Stimulated activated CD4-positive, alpha-beta T cell treated with anti-CD3 and anti-CD28 coated beads, Interleukin-15, amount 100 ng/mL, for 48 hours (primary cell): ENCODE measurements at places on chromosomes 13 and 19.

DNA sequence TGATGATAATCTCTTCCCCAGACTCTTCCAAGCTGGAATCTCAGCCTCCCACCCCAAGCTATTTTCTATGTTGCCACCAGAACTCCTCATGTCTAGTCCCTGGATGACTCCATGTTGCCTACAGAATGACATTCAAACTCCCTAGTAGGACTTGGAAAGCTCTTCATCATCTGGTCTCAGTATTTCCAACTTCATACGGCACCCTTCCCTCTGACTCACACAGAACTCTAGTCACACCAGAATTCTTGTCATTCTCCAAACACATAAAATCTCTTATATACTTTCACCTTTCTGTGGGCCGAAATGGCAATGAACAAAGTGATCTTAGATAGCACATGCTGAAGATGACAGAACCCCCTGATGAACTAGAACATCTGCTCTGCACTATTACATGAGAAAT, 86.2 kb downstream of the CAB39L start:
- no peak for DNase-seq

DNA sequence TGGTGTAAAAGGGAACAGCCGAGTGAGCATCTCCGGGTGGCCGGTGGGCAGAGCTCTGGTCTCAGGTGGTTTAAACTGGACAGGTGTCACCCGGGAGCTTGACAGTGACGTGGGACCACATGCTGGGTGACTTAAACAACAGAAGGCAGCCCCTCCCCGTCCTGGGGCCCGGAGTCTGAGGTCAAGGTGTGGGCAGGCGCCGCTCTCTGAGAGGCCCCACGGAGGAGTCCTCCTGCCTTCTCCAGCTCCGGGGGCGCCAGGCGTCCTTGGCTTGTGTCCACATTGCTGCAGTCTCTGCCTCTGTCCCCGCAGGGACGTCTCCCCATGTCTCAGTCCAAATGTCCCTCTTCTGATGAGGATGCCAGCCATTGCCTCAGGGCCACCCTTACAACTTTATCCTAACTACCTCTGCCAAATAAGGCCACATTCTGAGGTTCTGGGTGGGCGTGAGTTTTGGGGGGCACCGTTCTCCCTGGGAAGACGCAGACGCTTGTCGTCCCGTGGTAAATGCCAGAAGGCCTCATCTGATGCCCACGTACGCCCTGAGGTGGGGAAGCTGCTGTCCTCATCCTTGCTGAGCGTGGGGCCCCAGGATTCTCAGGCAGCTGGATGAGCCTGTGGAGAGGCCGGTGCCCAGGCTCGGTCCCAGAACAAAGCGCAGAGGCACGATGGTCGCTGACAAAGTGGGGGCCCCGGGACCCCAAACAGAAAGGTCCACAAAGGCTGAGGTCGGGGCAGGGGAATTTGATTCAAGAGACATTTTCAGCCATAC, 12.9 kb downstream of the GZMM start:
- no peak for DNase-seq

DNA sequence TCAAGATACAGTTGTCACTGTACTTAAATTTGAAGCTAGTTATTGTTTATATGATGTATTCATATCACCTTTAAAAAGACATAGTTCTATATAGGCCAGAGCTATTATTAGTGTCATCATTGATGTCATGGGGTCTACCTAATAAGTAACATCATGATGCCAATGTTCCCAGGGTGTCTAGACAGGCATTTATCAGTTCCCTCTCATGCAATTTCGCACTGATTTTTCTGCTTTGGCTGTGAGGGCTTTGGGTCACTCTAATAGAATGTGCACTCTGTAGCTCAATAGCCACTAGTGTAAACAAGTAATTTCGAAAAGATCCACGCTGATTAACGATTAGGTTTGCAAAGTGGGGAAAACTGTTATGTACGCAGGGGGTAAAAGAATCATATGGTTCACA, 1651.3 kb downstream of the SLITRK5 start:
- DNase-seq: no peak

- DNase-seq: no peak
Measured at GRCh38 chr19:52492201-52492993, 35.1 kb upstream of the ZNF808 start.

DNA sequence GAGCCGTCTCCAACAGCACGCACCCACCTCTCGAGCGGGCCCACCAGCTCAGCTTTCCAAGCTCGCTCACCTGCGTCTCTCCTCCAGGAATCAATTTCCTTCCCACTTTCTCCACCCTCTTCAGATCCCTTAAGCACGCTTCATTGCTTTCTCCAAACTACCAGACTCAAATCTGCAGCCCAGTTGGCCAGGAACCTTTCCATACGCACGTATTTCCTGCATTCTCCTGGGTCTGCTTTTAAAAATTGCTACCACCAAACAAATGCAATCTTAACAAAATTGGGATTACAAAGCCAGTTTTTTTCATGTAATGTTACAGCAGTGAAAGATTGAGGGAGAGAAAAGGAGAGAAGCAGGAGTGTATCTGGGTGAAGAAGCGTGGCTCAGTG, 1.5 kb downstream of the ENOX1 start:
- DNase-seq: no peak

DNA sequence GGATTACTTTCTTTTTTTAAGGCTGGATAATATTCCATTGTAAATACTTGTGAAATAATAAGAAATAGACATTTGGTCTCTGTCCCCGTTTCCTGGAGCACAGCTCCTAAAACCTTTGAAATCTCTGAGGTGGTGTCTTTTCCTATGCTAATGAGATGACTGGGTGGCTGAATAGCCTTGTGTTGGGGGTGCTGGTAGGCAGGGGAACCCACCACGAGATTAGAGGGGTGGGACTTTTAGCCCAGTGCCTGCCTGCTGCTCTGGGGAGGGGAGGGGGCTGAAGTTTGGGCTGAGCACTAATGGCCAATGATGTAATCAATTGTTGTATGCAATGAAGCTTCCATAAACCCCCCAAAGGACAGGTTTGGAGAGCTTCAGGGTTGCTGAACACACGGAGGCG, 175.7 kb downstream of the FGF9 start:
- DNase-seq: no peak

DNA sequence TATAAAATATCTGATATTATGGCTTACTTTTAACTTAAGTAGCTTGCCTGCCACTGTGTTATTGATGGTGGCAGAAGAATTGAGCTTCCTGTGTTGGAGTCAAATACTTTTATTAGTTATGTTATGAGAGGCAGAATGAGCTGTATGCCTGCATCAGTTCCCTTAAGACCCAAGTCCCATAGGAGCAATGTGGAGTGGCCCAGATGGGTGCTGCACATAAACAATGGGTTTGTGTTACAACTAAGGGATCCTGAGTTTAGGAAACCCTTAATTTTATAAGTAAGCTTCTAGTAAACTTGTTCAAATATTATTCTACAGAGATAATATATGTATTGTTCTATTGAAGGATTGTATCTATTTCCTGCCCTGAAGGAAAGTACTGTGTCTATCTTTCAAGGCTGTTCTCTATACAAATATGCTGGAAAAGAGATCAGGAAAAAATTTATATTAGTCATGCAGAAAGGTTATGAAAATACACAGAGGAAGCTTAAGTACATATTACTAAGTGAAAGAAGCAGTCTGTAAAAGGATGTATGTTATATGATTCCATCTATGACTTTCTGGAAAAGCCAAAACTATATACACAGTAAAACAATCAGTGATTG, 2018.0 kb upstream of the PCDH20 start:
- no peak for DNase-seq

GRCh38 chr13:112838038-112838841, 130.8 kb upstream of the MCF2L start:
- no peak for DNase-seq

DNA sequence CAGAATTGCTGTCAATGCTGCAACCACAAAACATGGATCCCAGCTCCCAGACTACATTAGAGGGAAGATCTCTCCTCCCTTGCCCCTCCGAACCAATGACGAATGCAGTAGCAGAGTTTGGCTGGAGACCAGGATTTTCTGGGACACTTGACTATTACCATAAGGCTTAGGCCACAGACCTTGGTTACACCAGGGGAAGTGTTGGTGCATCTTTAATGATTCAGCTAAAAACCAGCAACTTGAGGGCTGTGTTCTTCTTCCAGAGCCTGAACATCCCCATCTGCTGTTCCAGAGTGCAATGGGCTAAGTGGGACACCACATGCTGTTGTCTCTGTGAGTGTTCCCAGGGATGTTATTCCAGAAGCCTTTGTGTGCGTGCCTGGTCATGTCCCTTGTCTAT, 528.2 kb downstream of the LMO7 start:
- no peak for DNase-seq

DNA sequence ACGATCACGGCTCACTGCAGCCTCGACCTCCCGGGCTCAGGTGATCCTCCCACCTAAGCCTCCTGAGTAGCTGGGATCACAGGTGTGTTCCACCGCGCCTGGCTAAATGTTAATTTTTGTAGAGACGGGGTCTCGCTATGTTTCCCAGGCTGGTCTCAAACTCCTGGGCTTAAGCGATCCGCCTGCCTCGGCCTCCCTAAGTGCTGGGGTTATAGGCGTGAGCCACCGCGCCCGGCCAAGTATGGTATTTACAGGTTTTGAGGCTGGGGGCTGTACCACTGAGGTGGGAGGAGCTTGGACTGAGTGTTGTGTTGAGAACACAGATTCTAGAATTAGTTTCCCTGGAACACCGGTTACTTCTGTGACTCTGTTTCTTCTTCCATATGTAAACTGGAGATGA, 452 bp upstream of the PPM1N start:
- no peak for DNase-seq

DNA sequence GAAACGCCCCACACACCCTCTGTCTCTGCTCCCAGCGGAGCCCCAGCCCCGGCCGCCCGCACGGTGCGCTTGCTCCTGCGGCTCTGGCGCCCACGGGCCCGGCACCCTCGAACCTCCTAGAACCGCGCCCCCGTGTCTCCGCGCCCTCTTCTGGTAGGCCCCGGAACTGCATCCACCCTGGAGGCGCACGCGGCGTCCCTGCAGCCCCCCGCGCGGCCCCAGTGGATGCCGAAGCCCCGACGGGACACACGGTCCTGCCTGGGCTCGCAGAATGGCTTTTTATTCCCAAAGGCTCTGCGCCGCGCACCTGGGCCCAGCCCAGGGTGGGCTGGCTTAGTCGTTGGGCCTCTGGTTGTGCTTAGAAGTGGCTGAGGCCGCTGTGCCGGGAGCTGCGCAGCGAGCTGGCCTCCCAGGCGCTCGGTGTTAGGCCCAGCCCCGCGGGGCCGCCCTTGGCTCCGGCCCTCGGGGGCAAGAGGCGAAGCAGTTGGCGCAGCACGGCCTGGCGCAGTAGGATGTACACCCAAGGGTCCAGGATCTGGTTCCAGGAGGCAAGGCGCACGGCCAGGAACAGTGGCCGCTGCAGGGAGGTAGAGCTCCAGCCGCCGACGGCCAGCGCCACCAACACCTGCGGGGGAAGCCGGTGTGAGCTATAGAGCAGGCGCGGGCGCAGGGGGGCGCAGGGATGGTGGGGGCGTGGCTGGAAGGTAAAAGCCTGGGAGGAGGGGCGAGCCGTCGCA, 2.8 kb downstream of the PTGER1 start:
- DNase-seq: peak; percentile 83

GRCh38 chr19:29538651-29539050, 12.9 kb downstream of the VSTM2B start:
- DNase-seq: no peak

DNA sequence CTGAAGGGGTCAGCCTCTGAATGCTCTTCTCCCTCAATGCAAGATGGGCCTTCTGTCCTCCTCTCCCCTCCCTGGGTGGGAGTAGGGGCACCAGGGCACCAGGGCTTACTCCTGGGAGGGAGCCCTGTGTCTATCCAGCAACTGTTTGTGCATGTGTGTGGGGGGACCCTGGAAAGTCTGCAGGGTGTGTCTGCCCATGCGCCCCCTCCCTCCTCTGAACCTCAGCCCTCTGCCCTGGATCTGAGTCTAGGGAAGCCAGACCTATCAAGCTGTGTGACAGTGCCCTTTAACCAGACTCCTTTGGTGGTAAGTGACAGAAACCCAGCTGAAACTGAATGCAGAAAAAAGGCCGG, 213.3 kb upstream of the ZNF536 start:
- DNase-seq: no peak

GRCh38 chr19:21396893-21397572, at the start of gene ZNF493:
Gene ZNF493, plus strand, starts transcription at chr19:21397133. Its CDS starts 105 bp downstream, at chr19:21397238.
- DNase-seq: peak; percentile 87

DNA sequence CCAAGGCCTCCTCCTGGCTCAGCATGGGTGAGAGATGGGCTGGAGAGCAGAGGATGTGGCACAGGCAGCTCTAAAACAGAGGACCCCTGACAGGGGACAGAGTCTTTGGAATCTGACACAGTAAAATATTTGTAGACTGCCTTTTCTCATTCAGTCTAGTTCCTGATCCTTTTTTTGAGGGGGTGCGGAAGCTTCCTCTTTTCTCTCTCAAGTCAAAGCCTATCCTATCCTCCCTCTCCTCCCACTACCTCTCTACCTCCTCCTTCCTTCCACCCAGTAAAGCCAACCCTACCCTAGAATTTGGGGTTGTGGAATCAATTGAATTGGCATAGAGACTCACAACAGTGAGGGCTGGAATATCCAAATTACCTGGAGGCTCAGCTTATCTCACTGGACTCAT, 82.0 kb downstream of the TEX26 start:
- no peak for DNase-seq

- DNase-seq: no peak
Measured at GRCh38 chr19:18145391-18145999, 7.5 kb upstream of the PIK3R2 start.

GRCh38 chr13:81577601-81578195, 1236.8 kb upstream of the SPRY2 start:
- no peak for DNase-seq

DNA sequence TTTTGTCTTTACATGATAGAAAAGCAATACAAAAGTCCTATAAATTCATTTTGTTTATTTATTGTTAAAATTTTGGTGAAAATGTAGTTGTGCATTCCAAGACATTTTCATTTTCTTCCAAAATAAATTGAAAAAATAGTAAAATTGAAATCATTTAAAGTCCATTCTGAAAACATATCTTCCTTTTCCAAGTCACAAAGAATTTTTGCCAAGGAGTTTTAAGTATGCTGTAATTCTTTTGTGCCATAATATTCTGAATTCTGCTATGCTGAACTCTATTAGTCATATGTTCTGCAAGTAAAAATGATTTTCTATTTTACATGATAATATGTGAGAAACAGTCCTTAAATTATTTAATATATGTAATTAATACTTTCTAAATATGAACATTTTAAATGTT, 879.6 kb upstream of the SLC10A2 start:
- DNase-seq: no peak

- DNase-seq: peak; percentile 43
Measured at GRCh38 chr19:12603714-12604113, 6.9 kb downstream of the ZNF490 start.

DNA sequence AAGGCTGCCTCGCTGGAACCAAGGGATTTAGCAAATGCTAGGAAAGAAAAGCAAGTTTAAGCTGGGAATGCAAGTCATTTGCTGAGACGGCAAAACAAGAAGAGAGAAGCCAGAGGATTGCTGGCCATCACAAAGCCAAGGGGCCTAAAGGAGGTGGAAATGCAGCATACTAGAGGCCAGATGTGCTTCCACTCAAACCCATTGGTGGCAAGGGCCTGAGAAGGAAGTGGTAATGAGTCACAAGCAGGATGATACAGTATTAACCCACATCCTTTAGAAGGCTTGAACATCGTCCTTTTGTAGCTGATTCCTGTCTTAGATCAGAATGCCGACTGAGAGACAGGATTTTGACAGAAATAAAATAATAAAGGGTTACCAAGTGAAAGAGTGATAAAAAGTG, 68.2 kb downstream of the ITGBL1 start:
- DNase-seq: no peak

- no peak for DNase-seq
Measured at GRCh38 chr19:48739404-48740163, 826 bp downstream of the RASIP1 start.
